ENCODE measurements at places on chromosomes 2 and 18. TPM values are rescaled to one million over a fixed set of nuclear protein-coding genes. Genes with fewer than 3 reads are reported as not detected.

The CNGA3 gene
- not detected for polyA plus RNA-seq

The CKAP2L gene
- 3.4 TPM for polyA plus RNA-seq

The SCTR gene
- not detected for polyA plus RNA-seq

The TEX44 gene
- not detected for polyA plus RNA-seq

The CCNT2 gene
- 10.3 TPM for polyA plus RNA-seq

The TRMT61B gene
- 4.6 TPM for polyA plus RNA-seq

Data from endothelial cell of umbilical vein (primary cell).